ENCODE measurements at places on chromosomes 1 and 21.

DNA sequence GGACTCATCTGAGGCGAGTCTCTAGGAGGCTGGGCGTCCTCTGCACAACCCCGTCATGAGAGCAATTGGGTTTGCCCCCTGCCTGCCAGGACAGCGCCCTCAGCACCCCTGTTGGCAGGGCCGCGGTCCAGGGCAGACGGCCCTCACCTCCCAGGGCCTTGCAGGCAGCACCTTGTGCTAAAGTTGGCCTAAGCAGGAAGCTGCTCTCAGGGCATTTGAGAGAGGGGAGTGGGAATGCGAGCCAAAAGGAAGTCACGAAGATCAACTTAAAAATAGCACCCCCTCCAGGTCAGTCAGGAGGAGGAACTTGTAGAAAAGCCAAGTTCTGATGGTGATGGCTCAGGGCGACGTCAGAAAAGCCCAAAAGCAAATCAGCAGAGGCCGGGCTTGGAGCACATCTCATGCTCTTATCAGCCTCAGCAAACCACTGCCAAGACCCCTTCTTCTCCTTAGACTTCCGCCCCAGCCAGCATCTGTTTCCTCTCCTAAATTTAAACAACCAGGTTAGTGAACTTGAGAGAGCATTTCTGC is 12.6 kb upstream of the ADORA3 start:
- no peak for DNase-seq

DNA sequence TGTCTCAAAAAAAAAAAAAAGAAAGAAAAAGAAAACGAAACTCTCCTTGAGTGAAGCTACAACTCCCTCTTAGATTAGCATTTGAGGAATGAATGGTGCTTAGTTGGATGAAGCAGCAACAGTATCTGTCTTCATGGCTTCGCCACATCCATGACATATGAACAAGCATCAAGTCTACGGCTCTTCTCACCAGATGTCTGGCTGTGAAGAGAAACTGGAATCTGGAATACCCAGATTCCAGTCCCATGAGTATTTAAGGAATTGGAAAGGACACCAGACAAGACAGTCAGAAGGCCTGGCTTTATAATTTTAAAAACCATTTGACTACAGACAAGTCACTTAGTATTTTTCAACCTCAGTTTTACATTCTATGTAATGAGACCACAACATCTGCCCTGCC is 38.0 kb upstream of the TADA1 start:
- no peak for DNase-seq

GRCh38 chr1:55190109-55190508 is 25.1 kb downstream of the USP24 start:
- DNase-seq, result no peak

GRCh38 chr1:60657926-60658325 is 424.4 kb upstream of the NFIA start:
- DNase-seq, result no peak

GRCh38 chr1:203180611-203181330 is 5.1 kb upstream of the MYBPH start:
- no peak for DNase-seq

- DNase-seq, result no peak
These were observed 13.0 kb upstream of the ARHGEF16 start for GRCh38 chr1:3441410-3441847.

DNA sequence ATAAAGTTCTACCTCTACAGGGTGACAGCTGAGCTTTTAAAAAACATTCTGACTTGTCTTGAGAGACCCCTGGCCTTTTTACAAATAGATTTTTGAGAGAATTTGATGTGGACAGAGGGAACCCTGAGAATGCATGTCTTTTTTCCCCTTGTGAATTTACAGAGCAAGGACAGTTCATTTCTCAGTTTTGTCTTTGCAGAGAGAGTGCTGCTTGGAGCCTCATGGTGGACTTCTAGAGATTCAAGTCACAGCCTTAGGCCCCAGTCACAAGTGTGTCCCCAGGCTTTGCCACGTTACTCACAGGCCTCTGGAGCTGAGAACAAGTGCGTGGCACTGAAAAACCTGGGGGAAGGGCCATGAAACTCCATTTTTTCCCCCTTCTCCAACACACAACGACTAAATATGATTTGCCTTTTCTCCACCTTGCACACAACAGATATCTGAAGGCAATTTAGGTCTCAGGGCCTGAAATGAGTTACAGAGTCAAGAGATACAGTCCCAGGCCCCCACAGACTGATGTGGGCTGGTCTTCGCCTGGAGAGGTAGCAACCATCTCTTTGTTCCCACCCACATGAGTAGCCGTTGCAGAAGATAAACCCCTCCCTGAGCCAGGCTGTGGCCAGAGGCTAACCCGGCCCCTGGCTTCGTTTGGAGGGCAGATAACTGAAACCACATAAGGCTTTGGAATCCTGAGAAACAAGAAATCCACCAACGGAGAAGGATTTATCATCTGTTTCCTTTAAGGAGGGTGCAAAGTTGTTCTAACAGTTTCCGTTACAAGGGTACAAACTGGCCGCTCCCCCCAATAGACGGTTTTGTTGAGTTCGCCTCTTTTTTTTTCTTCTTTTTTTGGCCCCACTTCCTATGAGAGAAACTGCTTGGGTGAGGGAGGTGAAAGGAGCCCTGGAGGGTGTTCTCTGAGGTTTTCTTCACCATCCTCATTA is 1.0 kb upstream of the PIGV start:
- DNase-seq, result no peak

GRCh38 chr1:32791881-32792280 is 25.3 kb downstream of the YARS1 start:
- DNase-seq, result no peak

GRCh38 chr21:41834926-41835663 is 44.0 kb downstream of the PRDM15 start:
- no peak for DNase-seq

GRCh38 chr1:93463960-93464359 is 16.0 kb downstream of the FNBP1L start:
- DNase-seq, result no peak

DNA sequence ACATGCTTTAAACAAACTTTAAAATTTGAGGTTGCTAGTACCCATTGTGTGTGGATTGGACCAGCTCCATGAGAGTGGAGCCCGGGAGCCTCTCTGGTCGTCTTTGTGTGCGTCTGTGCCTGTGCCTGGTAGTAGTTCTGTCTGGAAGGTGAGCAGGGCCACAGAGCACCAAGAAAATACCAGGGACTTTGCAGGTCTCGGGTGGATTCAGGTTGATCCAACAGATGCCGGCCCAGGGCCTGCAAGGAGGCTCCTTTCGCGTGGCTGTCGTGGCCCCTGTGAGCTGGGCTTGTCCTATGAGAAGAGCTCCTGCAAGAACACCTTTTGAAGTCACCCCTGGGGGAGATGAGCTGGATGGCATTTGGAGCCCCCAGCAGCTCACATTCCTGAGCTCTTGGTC is 28.3 kb downstream of the COL18A1 start:
- DNase-seq, result no peak

DNA sequence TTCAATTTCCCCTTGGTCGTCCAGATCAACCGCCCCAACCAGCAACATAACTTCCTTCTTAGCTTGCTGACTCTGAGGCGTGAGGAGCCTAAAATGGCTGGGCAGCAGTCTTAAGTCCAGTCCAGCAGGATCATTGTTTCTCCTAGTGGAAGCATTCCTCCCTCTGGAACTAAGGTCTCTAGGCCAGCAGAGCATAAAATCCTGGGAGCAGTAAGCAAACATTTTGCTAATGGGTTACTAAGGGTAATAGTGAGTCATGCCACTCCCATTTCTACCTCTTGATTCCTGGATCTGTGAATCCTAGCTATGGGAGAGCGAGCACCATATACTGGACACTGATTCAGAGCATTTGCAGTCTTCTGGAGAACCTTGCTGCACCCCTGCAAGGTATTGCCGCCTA is 59.9 kb downstream of the ADSS2 start:
- DNase-seq, result no peak

DNA sequence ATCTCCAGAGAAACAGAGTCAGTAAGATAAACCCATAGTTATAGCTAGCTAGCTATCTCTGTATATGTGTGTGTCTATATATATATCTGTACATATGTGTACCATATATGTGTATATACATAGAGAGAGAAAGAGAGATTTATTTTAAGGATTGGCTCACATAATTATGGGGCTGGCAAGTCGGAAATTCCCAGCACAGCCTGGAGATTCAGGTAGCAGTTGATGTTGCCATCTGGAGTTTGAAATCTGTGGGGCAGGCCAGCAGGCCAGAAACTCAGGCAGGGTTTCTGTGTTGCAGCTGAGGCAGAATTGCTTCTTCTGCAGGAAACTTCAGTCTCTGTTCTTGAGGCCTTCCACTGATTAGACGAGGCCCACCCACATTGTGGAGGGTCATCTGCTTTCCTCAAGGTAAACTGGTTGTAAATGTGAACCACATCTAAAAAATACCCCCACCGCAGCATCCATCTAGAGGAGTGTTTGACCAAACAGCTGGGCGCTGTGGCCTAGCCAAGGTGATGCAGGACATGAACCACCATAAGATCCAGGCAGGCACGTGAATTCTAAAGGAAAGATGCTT is 81.0 kb downstream of the FBXO2 start:
- DNase-seq, result no peak

- no peak for DNase-seq
These were observed 48.1 kb downstream of the CDC14A start for GRCh38 chr1:100400404-100400803.

DNA sequence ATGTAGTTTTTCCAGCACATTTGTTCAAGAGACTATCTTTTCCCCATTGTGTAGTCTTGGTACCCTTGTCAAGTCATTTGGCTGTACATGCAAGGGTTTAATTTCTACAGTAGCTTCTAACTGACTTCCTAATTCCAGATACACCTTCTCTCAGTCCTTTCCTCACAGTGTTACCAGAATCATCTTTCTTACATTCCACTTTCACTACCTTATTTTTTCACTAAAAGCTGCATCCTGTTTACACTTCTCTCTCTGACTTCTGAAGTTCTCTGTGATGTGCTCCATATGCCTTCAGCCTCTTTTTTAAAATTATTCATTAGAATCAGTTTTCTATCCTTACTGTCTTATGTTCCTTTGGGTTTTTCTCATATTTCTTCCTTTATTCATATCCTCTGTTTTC is 57.1 kb upstream of the RWDD3 start:
- no peak for DNase-seq

GRCh38 chr1:226919587-226919986 is 20.5 kb upstream of the COQ8A start:
- no peak for DNase-seq

DNA sequence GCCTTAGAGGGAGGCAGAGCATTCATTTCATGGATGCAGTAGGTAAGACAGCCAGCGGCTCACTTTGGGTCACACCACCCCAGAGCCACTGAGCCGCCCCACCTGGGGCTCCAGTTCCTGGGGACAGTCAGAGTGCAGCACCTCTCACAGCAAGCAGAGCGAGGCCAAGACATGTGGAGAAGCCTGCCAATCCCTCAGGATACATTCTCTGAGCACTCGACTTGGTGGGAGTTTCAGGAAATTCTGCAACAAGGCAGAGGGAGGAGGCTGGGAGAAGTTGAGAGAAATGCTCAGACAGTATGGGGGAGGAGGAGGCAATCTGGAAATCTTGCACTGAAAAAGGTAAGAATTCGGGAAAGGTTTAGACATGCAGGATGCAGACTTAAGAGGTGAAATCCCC is 60.8 kb upstream of the WLS start:
- DNase-seq, result no peak

DNA sequence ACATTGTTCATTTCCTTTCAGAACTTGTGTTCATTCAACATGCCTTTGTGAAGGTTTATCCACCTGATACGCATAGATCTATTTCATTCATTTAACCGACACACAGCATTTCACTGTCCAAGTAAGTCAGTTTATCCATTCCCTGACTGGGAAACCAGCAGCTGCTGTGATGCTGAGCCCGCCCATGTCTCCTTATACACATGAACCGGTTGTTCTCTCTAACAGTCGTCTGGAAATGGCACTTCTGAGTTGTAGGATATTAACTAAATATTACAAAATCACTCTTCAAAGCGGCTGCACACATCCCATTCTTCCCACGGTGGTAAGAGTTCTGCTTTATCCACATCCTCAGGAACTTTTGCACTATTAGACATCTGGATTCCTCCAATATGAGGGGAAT is 71.1 kb downstream of the NPHP4 start:
- no peak for DNase-seq

DNA sequence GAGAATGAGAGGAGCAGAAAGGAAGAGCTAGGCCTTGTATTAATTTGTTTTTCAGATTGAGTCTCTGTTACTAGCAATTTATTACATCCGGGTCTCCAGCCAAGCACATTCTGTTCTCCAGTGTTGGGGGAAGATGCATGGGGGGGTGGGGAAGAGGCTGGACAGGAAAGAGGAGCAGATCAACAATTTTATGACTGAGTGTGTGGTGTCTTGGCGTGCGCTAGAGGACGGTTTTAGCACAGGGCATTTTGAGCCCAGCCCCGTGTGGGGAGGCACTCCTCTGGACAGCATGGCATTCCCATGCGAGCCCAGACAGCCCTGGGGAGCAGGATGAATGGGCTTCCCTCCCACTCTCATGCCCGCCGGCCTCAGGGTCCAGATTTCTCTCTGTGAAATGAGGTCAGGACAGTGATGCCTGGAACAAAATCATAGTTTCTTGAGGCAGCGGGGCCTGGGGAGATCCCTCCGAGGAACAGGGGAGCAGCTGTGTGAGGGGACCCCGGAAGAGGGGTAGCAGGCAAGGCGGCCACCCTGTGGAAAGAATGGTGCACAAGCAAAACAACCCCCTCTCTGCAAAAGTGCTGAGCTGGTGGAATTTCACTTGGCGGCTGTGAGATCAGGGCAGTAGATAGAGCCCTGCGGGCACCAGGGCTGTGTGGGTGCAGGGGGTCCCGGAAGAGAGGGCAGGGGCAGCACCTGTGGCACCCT is 16.3 kb downstream of the SOX13 start:
- DNase-seq, result no peak

- DNase-seq, result no peak
These were observed 8.0 kb upstream of the FTCD start for GRCh38 chr21:46163380-46163779.

GRCh38 chr1:67965995-67966665 is 84.3 kb downstream of the DIRAS3 start:
- no peak for DNase-seq

- no peak for DNase-seq
These were observed 12.4 kb upstream of the FAM3B start for GRCh38 chr21:41304068-41304720.

- DNase-seq, result no peak
These were observed 12.4 kb upstream of the RCAN3 start for GRCh38 chr1:24490101-24490781.

DNA sequence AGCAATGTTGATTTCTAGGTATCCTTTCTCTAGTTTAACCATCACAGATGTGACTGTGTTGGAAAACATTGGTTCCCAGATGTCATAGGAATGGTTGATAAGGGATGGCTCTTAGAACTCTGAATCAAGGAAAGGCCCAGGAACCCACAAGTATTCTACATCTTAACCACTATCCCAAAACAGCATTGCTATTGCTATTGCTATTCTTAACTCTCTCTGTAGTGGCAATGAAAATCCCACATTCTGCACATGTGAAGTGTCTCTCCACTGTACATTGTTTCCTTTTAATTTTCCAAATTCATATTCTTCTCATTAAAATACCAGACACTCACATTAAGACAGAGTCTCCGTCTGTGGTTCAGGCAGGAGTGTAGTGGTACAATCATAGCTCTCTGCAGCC is 420.4 kb upstream of the RUNX1 start:
- no peak for DNase-seq

- DNase-seq, result no peak
These were observed 51.0 kb upstream of the ERRFI1 start for GRCh38 chr1:8077120-8077573.

Data from NCI-H1417 treated with DMSO at 0.1 percent for 48 hours (cell line).